ENCODE measurements at places on chromosomes 4 and X. TPM values are rescaled to one million over a fixed set of nuclear protein-coding genes. Genes with fewer than 3 reads are reported as not detected.

GRCh38 chrX:45714866-45715265 is 514.2 kb upstream of the DIPK2B start:
- DNase-seq, result no peak

DNA sequence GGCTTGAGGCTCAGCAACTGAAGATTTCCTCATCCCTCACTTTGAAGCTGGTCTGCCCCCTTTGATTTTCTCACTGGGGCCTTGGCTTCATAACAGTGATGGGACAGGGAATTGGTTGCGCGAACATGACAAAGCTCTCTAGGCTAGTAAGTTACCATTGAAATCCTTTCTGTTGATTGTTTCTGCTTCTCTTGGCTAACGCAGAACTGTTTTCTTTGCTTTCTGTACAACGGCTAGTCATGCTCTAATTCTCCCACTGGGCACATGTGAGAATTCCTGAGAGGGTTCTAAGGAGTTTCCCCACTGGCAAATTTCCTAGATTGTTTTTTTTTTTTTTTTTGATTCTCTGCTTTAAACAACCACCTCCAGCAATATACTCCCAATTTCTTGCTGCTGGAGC is 738.6 kb downstream of the PCDH7 start:
- no peak for DNase-seq

DNA sequence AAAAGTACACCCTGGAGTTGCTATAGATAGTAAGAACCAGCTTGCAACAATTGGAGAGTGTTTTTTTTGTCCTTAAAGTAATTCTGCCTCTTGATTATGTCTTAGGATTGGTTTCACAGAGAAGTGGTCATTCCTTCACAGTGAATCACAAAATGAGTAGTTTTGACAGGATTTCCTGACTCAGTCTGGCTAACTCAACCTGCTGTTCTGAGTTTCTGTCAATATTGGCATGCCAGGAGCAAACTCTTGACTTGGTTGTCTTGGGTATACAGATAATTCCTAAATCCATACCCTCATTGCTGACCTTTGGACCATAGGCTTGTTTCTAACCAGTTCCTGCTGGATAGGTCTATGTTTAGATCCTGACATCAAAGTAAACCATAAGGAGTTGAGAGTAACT is 9.4 kb downstream of the FHIP1A start:
- peak; percentile 73 for DNase-seq

DNA sequence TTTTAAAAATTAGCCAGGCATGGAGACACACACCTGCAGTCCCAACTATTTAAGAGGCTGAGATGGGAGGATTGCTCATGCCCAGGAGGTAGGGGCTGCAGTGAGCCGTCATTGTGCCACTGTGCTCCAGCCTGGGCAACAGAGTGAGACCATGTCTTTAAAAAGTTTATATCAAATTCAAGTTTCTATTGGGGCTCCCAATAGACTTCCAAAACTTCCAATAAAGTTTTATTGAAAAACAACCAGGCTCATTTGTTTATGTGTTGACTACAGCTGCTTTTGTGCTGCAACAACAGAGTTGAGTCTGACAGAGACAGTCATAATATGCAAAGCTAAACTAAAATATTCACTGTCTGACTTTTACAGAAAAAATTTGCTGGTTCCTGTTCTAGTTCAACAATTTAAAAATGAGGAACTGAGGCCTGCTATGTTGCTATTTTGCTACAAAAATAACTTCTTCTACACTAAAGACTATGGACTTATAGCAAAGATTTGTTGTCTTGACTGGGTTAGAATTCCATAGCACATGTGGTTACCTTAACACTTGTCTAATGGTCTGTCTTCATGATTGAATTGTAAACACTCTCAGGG is 63.3 kb upstream of the RELL1 start:
- DNase-seq, result no peak

DNA sequence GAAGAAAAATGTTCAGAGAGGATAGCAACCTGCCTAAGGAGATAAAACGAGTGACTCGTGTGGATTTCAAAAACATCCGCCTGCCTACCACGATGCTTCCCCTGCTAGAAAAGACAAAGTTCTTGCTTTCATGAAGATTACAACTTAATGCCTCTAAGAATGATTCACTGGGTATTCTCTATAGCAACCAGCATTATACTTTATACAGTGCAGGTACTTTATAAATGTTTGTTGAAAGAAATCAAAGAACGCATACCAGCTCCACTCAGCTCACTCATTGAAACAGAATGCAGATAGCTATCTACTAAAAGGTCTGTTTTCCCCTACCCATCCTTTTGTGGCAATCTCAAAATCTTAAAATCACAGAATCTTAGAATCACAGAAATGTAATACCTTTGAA is 33.7 kb downstream of the GASK1B start:
- no peak for DNase-seq

DNA sequence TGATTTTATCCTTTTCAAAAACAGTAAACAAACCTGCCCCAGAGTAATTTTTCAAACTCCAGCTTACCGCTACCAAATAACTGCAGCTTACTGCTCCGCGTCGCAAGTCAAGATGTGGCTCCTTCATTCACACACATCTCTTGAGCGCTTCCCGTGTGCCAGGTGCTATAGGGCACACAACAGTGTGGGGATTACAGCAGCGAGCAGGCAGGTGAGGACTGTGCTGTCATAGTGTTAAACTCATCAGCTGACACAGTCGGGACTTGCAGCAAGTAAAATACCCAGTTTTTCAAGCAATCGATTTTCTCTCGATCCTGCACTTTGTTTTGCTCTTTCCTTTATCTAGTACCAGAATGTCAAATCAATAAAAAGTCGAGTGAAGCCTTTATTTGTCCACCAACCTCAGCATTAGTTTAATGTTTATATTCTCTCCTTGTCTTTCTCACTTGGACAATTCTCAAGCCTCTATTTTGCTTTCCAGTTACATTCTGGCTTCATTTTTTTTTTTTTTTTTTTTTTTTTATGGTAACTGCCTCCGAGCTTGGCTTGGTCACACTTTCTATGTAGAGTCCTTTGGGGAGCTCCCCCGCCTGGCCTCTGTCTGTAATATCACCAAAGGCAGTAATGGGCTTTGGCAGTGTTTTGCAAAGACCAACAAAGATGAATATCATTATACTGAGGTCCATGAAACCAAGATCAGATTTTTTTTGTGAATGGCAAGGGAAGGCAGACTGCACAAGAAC is 8.3 kb upstream of the ASB5 start:
- DNase-seq, result no peak

- peak; percentile 7 for DNase-seq
These were observed 133.3 kb upstream of the ZIC3 start for GRCh38 chrX:137432609-137433008.

DNA sequence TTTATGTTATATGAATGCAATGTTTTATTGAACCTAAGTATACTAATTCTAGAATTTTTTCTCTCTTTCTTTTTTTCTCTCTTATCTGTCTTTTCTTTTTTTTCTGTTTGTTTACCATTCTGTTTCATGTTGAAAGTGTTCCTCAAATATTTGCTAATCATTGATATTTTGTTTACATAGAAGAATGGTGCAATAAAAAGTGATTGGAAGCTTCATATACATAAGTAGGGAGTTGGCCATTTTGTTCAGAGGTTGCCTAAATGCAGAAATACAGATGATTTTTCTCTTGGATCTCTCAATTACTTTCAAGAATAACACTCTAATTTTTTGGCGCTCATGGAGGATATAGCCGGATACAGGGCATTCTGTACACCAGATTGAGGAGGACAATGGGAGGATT is 5.7 kb upstream of the SERTM2 start:
- DNase-seq, result no peak

DNA sequence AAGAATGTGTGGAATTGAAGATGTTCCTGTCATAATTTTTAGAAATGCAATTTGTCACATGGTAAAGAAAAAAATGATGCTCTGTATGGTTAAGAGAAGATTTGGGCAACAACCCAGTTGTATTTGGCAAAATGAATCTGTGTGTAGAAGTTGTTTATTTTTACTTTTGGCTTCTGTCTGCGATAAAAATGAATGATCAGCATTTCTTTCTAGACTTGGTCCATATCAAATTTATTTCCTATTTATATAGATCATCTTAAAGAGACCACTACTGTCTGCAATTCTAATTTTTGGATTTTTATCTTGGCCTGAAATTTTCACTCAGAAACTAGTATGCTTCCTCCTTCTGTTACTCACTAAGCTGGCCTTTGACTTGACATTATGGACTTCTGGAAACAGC is 396.9 kb downstream of the FAM47A start:
- DNase-seq, result no peak

DNA sequence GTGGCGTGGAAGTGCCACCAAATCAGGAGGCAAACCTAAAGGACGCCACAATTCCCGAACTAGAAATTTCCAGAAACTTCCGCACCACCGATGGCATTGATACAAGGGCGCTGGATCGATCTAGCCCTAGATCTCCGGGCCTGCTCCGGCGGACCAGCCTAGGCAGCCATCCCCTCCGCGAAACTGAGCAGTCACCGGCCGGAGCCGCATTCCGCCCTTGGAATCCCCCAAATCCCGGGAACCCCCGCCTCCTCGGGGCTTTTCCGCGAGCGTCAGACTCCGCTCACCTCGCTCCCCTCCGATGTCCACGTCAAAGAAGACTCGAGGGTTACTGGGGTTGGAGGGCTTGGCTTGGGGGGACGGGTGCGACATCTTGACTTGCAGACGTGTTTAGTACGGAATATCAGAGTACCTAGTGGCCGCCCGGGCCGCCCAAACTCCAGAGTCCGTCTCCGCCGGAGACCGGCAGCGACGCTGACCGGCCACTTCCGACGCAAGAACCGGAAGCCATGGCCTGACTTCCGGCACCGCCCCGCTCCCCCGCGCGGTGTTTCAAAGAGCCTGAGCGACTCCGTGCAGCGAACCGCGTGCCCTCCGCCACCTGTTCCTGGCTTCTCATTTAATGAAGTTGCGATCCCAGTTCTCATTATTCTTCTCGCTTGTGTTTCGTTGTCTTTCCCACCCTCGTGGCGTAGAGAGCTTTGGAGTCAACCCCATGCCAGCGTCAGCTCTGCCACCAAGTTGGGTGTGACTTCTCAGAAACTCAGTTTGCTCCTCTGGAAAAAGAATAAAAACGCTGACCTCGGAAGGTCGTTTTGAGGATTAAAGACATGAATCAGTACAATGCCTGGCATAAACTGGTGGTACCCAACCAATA is at the start of gene PPID:
PPID (minus strand) TSS at position 480 of the 877 bp plus-strand sequence; CDS start at position 372, 108 bp downstream.
- DNase-seq, result no peak

DNA sequence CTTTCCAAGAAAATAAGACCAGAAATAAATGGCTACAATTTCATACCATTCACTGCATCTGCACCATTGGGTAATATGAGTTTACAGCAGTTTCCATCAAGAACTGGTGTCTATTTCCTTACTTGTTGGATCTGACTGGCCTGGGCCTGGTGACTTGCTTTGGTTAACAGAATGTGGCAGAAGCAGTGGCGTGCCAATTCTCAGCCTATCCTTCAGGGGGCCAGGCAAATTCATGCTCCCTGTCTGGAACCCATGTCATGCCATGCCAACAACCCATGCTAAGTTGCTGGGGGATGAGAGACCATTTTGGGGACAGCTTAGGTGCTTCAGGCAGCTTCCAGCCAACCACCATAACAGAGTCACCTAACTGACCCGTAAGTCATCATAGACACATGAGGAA is 656.7 kb downstream of the SPOCK3 start:
- DNase-seq, result no peak

GRCh38 chr4:165384598-165384997 is 5.8 kb downstream of the CPE start:
- DNase-seq, result no peak

SLC34A2 gene
- 0.77 TPM for total RNA-seq

UGT2B11 gene
- not detected for total RNA-seq

HPGD gene
- total RNA-seq, result 1.2 TPM

STS gene
- total RNA-seq, result 2.0 TPM

NXT2 gene
- 20.6 TPM for total RNA-seq

FAM114A1 gene
- 32.0 TPM for total RNA-seq
